Effector CD8-positive, alpha-beta T cell (primary cell): ENCODE measurements at places on chromosomes 3 and 15.

DNA sequence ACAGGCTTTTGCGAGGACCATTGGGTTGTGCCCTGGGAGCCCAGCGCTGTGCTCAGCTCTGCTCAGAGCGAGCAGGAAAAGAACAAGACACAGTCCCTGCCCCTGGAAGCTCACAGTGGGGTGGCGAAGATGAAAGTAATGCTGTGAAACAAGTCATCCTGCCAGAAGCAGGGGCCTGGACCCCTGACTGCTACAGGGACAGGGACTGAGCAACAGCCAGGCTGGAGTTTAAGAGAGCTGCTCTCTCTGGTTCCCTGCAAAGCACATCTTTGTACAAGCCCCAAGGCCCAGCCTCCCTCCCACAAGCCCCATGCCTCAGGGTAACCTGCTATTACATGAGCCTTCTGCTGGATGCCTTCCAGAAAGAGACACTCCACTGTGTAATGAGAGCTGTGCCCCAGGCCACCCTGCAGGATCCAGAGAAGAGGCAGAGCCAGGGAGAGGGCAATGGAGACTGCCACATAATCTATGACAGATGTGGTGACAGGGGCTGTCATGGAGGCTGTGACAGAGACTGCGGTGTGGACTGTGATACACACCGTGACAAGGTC, 7.1 kb upstream of the HCN4 start:
- no peak for DNase-seq

DNA sequence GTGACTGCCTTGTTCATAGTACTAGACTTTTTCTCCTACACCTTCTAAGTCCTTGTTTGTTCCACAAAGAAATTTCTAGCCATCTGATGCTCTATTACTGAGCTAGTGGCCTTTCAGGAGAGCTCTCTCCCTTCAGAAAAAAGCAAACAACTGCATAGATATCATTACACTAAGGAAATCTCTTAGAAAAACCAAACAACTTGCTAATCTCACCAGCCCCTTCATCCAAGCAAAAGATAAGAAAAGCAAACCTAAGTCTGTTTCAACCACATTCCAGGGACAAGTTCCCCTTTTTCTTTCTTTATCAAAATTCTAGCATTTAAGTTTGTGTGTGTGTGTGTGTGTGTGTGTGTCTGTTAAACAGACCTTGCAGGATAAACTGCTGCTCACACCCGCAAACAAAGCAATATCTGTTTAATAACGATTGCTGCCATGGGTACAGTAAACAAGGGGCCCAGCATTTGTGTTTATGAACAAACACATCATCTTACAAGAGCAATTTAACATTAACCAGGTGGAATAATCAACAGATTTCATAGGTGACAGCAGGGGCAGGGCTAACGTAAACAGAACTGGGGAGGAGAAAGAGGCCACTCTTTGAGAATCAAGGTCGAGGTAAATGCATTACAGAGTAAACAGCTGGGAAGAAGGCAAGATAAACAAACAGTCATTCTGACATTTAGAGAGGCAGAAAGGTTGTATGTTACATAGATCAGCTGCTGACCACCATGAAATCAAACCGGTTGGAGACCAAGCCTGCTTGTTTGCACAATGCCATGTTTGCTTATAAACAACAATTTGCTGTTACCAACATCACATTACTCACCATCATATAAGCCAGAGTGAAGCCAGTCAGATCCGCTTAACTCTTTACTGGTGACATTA, 375.1 kb downstream of the FOXP1 start:
- DNase-seq, result no peak

GRCh38 chr15:58425834-58426233, 6.0 kb upstream of the LIPC start:
- no peak for DNase-seq

DNA sequence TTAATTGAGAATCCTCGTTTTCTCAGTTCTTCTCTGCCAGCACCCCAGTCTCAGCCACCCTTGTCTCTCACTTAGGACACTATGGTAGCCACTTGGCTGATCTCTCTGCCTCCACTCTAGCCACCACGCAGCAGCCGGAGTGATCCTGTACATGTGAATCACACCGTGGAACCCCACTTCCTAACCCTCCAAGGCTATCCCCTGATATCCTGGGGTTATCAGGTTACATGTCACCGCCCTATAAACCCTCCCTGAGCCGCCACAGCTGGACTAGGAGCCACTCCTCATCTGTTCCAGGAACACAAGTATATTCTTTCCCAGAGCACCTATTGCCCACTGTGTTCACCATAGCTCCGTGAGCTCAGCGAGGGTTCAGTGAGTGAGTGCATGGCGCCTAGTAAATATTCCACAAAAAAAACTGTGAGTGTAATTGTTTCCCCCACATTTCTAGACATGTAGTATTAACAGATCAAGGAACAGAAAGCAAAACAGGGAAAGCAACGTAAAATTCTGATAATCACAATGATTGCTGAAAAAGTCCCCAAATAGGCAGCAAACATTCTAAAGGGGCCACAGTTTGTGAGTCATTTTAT, 661 bp upstream of the PARP14 start:
- DNase-seq, result no peak

GRCh38 chr3:57942388-57942787, 65.8 kb upstream of the FLNB start:
- DNase-seq, result no peak

GRCh38 chr3:74349015-74349414, 265.4 kb downstream of the CNTN3 start:
- no peak for DNase-seq

DNA sequence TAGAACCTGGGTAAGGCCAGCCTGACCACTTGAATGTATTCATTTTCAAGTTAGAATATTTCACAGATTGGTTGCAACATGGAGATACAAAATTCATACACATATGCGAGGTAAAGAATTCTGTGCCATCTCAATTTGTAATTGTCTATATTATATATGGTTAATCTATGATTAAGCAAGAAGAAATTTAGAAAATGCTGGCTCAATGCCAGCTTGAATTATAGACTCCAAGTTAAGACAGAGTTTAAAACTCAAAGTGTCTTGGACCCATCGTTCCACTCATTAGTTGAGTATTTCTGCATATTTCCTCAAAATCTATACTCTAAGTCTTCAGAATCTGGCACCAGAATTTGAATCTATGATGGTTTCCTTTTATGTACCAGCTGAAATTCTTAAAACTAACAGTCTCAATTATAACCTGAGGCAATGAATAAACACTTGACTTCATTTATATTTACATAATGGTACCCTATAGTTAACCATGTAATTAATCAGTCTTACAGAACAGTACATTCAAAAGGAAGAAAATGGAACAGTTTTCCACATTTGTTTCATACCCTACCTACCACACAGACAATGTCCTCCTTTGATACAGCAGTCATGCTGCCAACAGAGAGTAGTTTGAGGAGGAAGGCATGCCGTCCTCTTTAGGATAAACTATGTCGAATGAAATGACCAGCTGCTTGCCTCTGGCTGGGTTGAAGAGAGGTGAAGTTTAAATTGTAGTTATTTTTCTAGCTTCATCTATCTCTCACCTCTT, 95.7 kb downstream of the CD47 start:
- DNase-seq, result no peak

- DNase-seq, result no peak
Observed at GRCh38 chr15:72285402-72285801, 13.0 kb upstream of the PARP6 start.

DNA sequence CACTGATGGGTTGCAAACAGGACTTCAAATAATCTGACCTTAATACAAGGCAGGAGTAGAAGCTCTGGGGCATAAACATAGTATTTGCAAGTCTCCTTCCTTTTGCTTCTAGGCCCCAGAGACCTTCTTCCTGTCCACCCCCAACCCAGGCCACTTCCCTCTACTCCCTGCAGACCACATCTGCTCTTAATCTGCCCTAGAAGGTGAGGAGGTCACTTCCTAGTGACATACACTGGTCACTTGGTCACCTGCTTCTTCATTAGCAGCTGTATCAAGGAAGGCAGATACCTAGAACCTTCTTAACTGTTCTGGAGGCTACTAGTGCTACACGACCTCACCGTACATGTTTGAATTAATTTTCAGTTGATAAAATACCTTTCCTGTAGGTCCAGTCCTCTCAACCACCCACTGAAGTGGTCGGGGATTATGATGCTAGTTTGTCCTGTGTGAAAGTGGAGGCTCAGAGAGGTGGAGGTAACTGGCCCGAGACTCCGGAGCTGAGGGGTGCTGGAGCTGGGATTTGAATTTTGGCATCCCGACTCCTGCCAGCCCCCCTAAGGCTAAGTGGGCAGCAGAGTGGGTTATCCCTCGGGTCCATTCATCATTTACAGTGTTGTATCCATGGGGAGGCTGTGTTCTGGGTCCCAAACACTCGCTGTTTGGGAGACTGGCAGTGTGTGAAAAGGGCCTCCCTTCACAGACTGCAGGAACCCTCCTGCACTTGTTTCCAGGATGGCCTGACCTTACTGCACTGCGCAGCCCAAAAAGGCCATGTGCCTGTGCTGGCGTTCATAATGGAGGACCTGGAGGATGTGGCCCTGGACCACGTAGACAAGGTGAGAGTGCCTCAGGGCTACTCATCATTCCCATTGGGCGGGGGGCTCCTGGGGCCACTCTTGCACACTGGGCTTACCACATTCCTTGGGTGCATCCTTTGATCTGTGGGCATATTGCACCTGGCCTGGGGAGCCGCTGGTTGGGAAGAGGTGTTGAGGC, 13.9 kb downstream of the ANKDD1A start:
- DNase-seq, result no peak

DNA sequence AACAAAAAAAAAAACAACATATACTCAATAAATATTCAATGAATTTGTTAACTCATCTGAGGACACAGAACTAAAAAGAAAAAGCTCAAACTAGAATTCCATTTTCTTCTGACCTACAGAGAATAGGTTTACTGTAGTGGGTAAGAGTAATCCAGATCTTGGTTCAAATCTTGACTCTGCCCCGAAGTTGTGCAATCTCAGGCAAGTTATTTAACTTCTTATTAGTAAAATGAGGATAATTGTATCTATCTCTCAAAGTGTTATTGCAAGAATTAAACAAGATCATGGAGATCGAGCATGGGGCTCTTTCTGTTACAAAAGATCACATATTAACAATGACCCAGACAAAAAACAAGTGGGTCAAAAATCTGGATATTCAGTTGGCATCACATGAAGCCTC, 41.1 kb upstream of the OXTR start:
- no peak for DNase-seq

GRCh38 chr15:35627696-35628095, 81.7 kb upstream of the DPH6 start:
- no peak for DNase-seq

- DNase-seq, result no peak
Observed at GRCh38 chr15:63407612-63408011, 26.0 kb upstream of the CA12 start.

DNA sequence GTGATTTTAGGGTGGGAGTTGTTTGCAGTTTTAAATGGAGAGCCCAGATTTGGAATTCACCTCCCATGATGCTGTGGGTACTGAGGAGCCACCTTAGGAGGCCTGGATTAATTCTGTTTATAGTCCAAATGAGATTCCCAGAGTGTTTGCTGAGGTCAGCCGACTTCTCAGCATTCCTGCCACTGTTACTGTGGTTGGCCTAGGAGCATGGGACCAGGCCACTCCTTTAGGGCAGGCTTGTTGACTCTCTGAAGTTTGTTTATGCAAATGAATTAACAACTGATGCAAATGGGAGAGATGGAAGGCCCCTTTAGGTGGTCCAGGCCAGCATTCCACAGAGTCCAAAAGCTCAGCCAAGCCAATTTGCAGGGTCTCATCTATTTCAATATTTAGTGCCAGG, 46.1 kb downstream of the CACNA2D3 start:
- no peak for DNase-seq

DNA sequence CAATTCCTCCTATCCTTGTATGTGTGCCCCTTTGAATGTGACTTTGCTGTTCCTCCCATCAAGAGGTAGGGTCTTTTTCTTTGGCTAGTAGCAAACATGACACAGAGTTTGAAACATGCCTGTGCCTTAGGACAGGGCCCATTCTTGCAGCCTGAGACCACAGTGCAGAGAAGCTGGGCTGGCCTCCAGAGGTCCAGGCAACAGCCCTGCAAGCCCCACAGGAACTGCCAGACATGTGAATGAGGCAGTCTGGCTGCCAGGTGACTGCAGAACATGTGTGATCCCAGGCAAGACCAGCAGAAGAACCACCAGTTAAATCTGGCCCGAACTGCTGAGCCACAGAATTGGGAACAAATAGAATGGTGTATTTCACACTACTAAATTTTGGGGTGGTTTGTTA, 1.2 kb upstream of the HGD start:
- DNase-seq, result no peak

GRCh38 chr3:143847787-143848631, at the start of gene SLC9A9:
TSS of gene SLC9A9 (minus strand) at chr3:143848468. CDS start at chr3:143848322, 146 bp downstream.
- no peak for DNase-seq
